ENCODE measurements at places on chromosomes 11 and 22.

- no peak for DNase-seq
Measured at GRCh38 chr11:86469491-86470388, 95.1 kb downstream of the CCDC81 start.

GRCh38 chr11:11836676-11837231 is 5.0 kb upstream of the USP47 start:
- no peak for DNase-seq

GRCh38 chr11:63813563-63814382 is 517 bp downstream of the SPINDOC start:
- DNase-seq: peak; percentile 24

- DNase-seq: no peak
Measured at GRCh38 chr11:75964071-75964470, 149.1 kb downstream of the UVRAG start.

DNA sequence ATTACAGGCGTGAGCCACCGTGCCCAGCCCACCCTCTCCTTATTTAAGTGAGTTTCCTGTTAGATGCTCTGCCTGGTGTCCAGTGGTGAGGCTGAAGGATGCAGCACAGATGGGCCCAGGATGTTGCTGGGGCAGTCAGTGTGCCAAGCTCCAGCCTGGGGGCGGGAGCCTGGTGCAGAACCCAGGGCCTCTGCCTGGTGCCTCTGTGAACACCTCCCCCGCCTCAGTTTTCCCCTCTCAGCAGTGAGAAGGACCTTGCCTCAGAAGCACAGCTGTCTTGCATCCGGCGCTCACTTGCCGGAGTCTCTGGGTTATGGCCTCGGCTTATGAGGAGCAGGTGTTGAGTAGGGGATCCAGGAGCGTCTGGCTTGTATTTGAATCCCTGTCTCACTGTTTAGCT is 116.2 kb downstream of the KIAA1671 start:
- DNase-seq: peak; percentile 21

DNA sequence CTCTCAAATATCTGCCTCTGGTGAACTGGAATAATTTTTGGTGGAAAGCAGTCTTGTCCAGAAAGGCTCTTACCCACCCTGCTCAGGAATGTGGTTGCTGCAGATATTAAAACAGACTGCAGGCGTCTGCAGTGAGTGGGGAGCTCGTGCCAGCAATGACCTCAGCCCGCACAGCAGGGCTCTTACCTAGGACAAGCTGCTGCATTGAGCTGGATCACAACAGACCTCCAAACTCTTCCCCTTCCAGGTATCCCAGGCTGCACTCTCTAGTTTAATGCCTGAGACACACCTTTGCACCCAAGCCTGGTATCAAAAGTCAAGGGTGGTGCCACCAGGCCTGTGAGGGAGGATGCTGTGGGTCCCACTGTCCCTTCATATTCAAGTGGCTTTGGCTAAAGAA is 69.7 kb upstream of the CDON start:
- no peak for DNase-seq

GRCh38 chr11:122271137-122271536 is 155.1 kb upstream of the BLID start:
- DNase-seq: no peak

DNA sequence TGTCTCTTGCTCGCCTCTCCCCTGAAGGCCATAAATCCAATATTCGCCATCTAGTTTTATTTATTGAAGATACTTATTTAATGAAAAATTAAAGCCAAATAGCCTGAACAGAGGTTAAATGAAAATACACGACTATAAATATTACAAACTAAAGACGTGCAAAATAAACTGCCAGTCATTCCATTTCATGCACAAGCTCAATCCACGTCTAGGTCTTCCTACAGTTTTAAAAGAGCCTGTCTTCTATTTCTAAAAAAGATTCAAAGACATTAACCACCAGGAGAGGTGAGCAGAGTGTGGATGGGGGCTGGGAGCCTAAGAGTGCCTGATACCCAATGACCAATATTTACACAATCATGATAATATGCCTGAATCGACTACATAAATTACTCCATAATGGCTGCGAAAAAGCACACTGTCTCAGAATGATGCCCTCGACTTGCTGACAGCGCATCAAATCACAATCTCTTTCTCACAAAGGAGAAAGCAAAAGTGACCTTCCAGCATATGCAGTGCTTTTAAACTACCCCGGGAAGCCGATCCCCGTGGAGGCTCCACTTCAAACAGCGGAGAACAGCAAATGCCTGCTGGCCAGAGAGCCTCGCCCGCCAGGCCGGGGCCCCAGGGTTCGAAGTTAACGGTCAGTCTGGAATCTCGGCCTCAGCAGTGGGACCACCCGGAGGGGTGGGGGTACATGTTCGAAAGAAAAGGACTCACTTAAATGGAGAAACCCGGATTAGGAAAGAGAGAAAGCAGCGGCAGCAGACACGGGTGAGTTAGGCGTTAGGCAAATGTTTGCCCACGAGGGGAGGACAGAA is 1.7 kb downstream of the FCHSD2 start:
- DNase-seq: no peak

- peak; percentile 27 for DNase-seq
Measured at GRCh38 chr22:23137905-23138561, 3.8 kb downstream of the RSPH14 start.

DNA sequence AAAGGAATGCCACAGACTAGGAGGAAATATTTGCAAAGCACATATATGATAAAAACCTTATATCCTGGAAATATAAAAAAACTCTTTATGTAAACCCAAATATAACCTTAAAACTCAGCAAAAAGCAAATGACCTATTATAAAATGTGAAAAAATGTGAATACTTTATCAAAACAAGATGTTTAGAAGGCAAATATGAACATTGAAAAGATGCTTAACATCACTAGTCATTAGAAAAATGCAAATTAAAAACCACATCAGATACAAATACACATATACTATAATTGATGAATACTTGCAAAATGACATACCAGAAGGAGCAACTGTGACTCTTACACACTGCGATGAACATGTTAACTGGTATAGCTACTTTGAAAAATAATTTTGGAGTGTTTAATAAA is 511.2 kb upstream of the LRRC4C start:
- no peak for DNase-seq

DNA sequence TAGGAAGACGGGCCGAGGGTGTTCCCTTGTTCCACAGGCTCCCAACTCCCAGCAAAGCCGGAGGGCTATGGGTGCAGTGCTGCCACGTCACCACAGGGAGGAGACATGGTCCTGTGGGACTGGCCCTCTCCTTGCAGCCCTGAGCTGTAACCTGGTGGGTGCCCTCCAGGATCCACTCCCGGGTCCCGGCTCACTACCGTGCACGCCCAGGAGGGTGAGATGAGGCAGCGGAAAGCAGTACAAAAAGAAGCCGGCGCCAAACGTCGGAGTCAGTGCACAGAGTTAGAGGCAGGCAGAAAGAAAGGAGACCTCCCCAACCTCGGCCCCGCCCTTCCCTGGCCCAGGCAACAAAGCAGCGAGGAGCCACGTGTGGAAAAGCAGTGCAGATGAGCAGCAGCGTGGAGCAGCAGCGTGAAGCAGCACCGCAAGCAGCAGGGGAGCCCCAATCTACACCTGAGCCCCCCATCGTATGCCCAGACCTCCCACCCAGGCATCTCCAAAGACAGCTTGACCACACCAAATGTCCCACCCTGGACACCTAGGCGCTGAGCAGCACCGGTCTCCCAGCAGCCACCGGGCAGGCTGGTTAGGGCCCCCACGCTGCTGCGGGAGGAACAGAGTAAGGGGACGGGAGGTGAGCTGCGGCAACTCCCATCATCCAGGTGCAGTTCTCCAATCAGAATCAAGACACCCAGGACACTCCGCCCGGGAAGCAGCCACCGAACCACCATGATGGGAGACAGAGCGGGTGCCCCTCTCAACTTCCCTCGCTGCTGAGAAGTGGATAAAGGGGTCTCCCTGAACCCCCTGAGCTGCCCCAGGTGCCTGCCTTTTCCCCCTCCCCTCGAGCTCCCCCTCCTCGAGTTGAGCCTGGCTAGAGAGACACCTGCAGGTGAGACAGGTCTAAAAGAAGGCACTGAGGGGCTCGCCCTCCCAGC is 28.8 kb downstream of the IGSF9B start:
- DNase-seq: peak; percentile 59

DNA sequence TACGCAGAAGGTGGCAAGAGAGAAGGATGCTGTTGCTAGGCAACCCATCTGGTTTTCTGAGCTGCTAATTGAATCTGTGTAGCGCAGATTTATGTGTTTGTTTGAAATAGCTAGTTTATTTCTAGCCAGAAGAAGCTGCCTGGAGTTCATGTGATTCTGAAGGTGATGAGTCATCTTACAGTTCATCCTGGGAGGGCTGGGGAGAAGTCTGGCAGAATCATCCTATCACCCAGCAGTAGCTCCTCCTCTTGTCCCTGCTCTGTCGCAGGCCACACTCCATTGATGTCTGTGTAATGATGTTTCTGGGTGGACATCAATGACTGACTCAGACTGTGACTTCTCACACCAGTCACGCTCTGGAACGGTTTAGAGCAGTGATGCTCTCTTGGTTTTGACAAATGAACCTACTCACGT is 4.8 kb upstream of the FBXO7 start:
- DNase-seq: no peak

DNA sequence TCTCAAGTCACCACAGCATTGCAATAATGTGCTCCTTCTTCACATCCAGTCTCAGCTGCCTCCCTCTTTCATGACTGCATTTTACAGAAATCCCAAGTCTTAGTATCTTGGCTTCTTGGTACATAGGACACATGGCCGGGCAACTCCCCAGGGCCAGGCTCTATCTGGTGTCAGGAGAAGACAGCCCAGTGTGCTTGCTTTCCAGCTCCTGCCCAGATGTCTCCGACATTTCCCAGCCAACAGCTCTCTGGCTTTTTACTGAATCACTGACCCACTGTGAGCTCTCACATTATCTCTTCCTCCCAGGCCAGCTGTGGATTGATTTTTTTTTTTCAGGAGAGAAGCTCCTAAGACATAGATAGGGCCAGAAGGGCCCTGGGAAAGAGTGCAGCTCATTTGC is 346.0 kb upstream of the C11orf87 start:
- DNase-seq: no peak

- no peak for DNase-seq
Measured at GRCh38 chr11:122869622-122870021, 12.9 kb upstream of the JHY start.

- DNase-seq: no peak
Measured at GRCh38 chr11:91869686-91870085, 354.9 kb upstream of the FAT3 start.

DNA sequence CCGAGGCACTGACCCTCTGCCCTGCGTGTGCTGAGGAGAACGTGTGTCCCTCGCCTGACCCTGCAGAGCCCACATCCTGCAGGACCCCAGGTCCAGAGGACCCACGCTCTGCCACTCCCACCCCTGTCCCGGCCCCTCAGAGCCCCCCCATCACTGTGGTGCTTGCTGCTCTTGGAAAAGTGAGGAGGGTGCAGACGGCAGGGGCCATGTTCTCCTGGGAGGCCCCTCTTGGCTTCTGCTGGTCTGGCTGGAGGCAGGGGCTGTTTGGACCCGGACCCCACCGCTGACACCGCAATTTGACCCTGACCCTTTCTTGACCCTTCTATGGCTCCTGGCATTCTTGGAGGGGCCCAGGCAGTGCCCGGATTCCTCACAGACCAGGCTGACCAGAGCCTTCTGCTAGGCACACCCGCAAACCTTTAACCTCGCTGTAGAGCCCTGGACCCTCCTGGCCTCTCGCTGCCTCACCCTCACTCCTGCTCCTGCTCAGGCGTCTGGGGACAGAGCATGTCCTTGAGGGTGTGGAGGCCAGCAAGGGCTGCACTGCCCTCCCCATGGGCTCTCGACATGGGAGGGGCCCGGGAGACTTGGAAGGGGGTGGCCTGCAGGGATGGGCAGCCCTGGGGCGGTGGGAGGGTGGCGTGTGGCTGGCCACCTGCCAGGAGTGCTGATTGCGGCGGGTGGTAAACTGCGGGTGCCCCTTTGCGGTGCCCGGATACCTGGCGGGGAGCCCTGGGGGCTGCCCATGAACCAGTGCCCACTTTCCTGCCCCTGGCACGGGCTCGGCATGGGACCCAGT is 37.0 kb upstream of the MUC5AC start:
- no peak for DNase-seq

DNA sequence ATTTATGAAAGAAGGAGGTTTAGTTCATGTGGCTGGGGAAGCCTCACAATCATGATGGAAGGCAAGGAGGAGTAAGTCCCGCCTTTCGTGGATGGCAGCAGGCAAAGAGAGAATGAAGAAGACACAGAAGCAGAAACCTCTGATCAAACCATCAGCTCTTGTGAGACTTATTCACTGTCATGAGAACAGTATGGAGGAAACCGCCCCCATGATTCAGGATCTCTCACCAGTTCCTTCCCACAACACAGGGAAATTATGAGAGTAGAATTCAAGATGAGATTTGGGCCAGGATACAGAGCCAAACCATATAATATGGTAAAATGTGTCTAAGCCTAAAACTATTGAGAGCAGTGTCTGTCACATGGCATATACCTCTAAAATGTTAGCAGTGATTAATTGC is 503.8 kb upstream of the CCDC179 start:
- no peak for DNase-seq

DNA sequence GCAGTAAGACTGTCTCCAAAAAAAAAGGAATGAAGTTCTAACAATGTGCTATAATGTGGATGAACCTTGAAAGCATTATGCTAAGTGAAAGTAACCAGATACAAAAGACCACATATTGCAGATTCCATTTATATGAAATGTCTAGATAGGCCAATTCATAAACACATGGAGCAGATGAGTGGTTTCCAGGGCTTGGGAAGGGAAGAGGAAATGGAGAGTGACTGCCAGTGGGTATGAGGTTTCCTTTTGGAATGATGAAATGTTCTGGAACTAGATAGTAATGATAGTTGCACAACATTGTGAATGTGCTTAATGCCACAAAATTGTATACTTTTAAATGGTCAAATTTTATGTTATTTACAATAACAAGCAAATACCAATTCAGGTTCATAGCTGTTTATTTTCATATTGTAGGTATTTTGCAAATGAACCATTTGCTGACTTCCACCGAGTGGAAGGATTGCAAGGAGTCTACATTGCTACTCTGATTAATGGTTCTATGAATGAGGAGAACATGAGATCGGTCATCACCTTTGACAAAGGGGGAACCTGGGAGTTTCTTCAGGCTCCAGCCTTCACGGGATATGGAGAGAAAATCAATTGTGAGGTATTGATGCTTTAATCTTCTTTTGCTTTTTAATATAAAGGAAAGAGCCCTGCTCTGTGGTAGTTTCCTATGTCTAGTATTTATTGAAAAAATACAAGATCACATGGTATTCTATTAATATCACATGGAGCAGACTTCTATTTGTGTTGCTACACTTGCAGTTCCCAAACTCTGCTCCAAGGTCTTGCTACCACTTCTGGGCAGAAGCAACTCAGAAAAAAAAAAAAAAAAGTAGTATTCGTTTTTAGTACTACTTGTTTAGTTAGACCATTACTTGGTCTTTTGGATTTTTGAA is 67.7 kb upstream of the SORL1-AS1 start:
- DNase-seq: no peak

DNA sequence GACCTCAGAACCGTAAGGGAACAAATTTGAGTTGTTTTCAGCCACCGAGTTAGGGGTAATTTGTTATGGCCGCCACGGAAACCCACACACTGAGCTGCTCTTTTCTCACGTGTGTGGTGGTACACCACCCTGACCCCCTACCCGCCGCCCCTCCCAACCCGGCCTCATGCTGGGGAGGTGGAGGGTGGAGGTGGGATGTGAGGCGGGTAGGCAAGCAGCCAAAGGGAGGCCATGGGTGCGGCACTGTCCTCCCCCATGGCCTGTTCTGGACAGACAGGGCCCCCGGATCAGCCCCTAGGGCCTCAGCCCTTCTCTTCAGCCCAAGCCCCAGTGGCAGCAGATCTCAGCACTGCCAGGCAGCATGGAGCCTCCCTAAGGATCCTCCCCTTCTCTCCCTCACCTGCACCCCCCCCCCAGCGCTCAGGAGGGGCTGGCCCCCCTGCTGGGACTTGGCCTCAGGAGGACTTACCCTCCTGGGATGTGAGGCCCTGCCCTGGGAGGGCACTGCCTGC is 7.9 kb downstream of the PRR5 start:
- no peak for DNase-seq
